ENCODE measurements at places on chromosomes 4 and X. TPM values are rescaled to one million over a fixed set of nuclear protein-coding genes. Genes with fewer than 3 reads are reported as not detected.

GRCh38 chr4:171588051-171588545, 225.1 kb upstream of the GALNTL6 start:
- H3K27ac ChIP-seq, result no peak overlapping the region
- no peak overlapping the region for H3K4me3 ChIP-seq
- no peak for DNase-seq
- peaks cover 6% of the 10 kb centered on the region for H3K4me1 ChIP-seq
- H3K27me3 ChIP-seq, result no peaks in the 10 kb centered on the region
- no peaks in the 10 kb centered on the region for H3K36me3 ChIP-seq

DNA sequence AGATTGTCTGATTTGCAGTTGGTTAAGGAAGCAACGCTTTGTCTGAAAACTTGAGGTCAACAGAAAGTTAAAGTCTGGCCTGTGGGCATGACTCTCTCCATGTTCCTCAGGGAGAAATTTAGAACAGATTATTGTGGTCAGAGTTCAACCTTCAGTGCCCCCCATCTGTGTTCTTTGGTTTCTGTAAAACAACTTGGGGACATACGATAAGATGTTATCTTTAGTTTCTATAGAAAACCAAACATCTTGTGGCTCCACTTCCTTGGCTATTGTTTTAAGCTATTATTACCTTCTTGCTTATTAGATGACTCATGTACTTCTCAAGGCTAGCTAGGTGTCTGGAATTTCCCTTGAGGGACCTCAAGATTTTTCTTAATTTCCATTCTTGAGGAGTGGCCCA, 507.7 kb downstream of the PDHA2 start:
- H3K36me3 ChIP-seq, result no peaks in the 10 kb centered on the region
- no peak overlapping the region for H3K4me3 ChIP-seq
- H3K27me3 ChIP-seq, result no peaks in the 10 kb centered on the region
- no peak for DNase-seq
- no peak overlapping the region for H3K27ac ChIP-seq
- H3K4me1 ChIP-seq, result no peaks in the 10 kb centered on the region

GRCh38 chr4:138845054-138845453, 170.5 kb upstream of the NOCT start:
- DNase-seq, result no peak
- no peak overlapping the region for H3K4me3 ChIP-seq
- H3K36me3 ChIP-seq, result no peaks in the 10 kb centered on the region
- no peaks in the 10 kb centered on the region for H3K4me1 ChIP-seq

- no peak overlapping the region for H3K27ac ChIP-seq
- H3K4me3 ChIP-seq, result no peak overlapping the region
- no peaks in the 10 kb centered on the region for H3K4me1 ChIP-seq
- no peaks in the 10 kb centered on the region for H3K36me3 ChIP-seq
These were observed 23.9 kb downstream of the ARHGAP36 start for GRCh38 chrX:131081772-131082740.

GRCh38 chrX:2398064-2398656, 102.6 kb downstream of the DHRSX start:
- peaks cover 12% of the 10 kb centered on the region for H3K36me3 ChIP-seq
- DNase-seq, result no peak
- no peak overlapping the region for H3K27ac ChIP-seq
- H3K27me3 ChIP-seq, result no peaks in the 10 kb centered on the region

- no peaks in the 10 kb centered on the region for H3K4me1 ChIP-seq
- DNase-seq, result no peak
- H3K36me3 ChIP-seq, result no peaks in the 10 kb centered on the region
These were observed 49.7 kb upstream of the TMEM154 start for GRCh38 chr4:152729466-152729865.

- H3K27ac ChIP-seq, result no peak overlapping the region
- no peaks in the 10 kb centered on the region for H3K4me1 ChIP-seq
- no peak overlapping the region for H3K4me3 ChIP-seq
- no peaks in the 10 kb centered on the region for H3K36me3 ChIP-seq
- H3K27me3 ChIP-seq, result no peaks in the 10 kb centered on the region
These were observed 509.1 kb downstream of the PPP4R3C start for GRCh38 chrX:26954029-26954428.

DNA sequence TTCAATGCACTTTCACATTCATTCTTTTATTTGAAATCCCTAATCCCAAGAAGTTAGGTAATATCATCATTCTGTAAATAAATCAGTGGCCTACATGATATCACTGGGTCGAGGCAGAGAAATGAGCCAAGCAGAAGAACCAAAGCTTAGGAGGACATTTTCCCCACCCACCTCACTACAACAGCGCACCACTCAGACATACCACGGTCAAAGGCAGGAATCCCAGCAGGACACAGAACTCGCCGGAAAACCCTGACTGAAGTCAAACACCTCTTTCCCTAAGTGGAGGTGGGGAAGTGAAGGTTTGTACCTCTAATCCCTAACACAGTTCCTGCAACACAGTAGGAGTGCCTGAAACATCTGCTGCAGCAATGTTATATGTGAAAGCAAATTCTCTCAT, 21.5 kb downstream of the RELL1 start:
- no peaks in the 10 kb centered on the region for H3K27me3 ChIP-seq
- H3K4me3 ChIP-seq, result no peak overlapping the region
- peaks cover 43% of the 10 kb centered on the region for H3K4me1 ChIP-seq

DNA sequence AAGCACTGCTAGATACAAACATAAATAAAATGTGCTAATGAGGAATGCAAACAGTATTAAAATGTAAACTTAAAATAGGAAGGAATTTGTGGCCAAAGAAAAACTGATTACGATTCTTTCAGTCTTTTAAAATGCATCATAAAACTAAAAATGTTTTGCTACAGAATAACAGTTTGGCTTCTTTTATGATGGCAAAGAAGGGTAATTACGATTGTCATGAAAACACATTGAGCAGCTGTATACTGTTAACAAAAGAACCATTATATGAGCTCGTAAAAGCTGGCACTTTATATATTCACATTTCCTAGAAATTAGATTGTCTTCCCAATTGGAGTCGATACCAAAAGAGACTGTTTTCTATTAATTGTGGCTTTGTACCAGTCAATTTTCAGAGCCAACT, 290.4 kb downstream of the NR3C2 start:
- H3K36me3 ChIP-seq, result no peaks in the 10 kb centered on the region
- H3K4me3 ChIP-seq, result no peak overlapping the region
- no peak overlapping the region for H3K27ac ChIP-seq
- DNase-seq, result no peak
- H3K27me3 ChIP-seq, result no peaks in the 10 kb centered on the region

GRCh38 chr4:4673070-4673469, 131.2 kb upstream of the STX18 start:
- H3K4me1 ChIP-seq, result no peaks in the 10 kb centered on the region
- H3K36me3 ChIP-seq, result peaks cover 4% of the 10 kb centered on the region
- DNase-seq, result no peak
- no peak overlapping the region for H3K4me3 ChIP-seq
- H3K27me3 ChIP-seq, result no peaks in the 10 kb centered on the region
- H3K27ac ChIP-seq, result no peak overlapping the region

- H3K4me3 ChIP-seq, result no peak overlapping the region
- no peaks in the 10 kb centered on the region for H3K4me1 ChIP-seq
- no peaks in the 10 kb centered on the region for H3K36me3 ChIP-seq
- DNase-seq, result no peak
- no peak overlapping the region for H3K27ac ChIP-seq
These were observed 9.1 kb upstream of the SLC9B2 start for GRCh38 chr4:103085555-103086196.

DNA sequence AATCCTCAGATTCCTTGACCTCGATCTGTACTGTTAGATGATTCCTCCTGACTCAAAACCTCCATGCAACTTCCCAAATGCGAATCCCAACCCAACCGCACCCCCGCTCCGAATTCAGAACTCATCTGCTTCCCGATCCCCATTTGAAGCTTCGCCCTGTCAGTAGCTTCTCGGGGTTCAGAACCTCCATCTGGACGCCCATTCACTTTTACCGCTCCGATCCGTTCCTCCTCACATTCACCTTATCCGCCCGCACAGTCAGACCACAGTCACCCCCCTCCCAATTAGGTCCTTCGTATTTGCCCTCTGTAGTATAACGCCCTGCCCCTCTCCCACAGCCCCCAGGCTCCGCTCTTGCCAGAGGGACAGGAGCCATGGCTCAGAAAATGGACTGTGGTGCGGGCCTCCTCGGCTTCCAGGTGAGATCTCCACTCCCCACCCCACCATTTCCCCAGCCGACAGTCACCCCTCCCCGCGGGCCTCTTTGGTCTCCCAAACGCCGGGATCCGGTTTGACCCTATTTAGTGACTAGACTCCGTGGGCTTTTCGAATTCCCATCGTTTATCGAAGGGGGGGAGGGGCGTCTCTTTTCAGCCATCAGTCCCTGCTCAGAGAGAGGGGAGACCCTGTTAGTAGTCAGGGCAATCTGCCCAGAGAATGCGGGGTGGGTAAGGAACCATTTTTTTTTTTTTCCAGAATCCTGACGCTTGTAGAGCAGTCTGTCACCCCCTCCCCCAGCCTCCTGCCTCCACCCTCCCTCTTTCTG, 691 bp downstream of the MAGED1 start:
- H3K36me3 ChIP-seq, result no peaks in the 10 kb centered on the region
- peak overlapping the region; percentile 38 for H3K4me3 ChIP-seq
- no peaks in the 10 kb centered on the region for H3K27me3 ChIP-seq
- H3K4me1 ChIP-seq, result peaks cover 17% of the 10 kb centered on the region
- DNase-seq, result no peak

- H3K4me3 ChIP-seq, result no peak overlapping the region
- H3K36me3 ChIP-seq, result no peaks in the 10 kb centered on the region
- H3K4me1 ChIP-seq, result no peaks in the 10 kb centered on the region
- no peaks in the 10 kb centered on the region for H3K27me3 ChIP-seq
- no peak for DNase-seq
These were observed 4.6 kb upstream of the CLDN24 start for GRCh38 chr4:183326853-183327252.

GRCh38 chr4:149218672-149219071, 597.0 kb downstream of the IQCM start:
- no peaks in the 10 kb centered on the region for H3K36me3 ChIP-seq
- H3K27ac ChIP-seq, result no peak overlapping the region
- no peaks in the 10 kb centered on the region for H3K27me3 ChIP-seq
- H3K4me1 ChIP-seq, result no peaks in the 10 kb centered on the region
- no peak overlapping the region for H3K4me3 ChIP-seq

GRCh38 chr4:168854350-168854921, 155.6 kb downstream of the CBR4 start:
- H3K36me3 ChIP-seq, result no peaks in the 10 kb centered on the region
- H3K4me3 ChIP-seq, result no peak overlapping the region
- DNase-seq, result peak; percentile 60
- no peaks in the 10 kb centered on the region for H3K27me3 ChIP-seq

GRCh38 chr4:139142087-139142486, 34.9 kb downstream of the ELF2 start:
- DNase-seq, result no peak
- no peak overlapping the region for H3K27ac ChIP-seq
- peaks cover 9% of the 10 kb centered on the region for H3K4me1 ChIP-seq
- H3K36me3 ChIP-seq, result no peaks in the 10 kb centered on the region
- no peak overlapping the region for H3K4me3 ChIP-seq
- no peaks in the 10 kb centered on the region for H3K27me3 ChIP-seq

DNA sequence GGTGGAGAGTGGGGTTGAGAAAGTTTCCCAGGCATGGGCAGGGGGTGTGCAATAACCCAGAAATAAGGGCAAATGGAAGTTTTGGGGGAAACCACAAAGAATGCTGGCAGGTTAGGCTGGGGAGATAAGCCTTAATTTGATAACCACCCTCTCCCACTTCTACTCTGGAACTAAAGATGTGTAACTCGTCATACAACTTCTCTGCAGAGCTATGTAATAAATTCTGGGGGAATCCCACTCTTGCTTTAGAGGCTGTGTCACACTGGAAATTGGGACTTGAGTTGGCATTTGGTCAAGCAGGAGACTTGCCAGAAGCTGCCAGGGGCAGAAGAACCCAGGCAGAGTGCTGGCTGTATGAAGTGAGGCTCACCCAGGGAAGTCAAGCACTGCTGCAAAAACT, 170.9 kb upstream of the CPEB2 start:
- DNase-seq, result no peak
- peaks cover 10% of the 10 kb centered on the region for H3K4me1 ChIP-seq
- H3K27ac ChIP-seq, result no peak overlapping the region
- H3K36me3 ChIP-seq, result no peaks in the 10 kb centered on the region

DNA sequence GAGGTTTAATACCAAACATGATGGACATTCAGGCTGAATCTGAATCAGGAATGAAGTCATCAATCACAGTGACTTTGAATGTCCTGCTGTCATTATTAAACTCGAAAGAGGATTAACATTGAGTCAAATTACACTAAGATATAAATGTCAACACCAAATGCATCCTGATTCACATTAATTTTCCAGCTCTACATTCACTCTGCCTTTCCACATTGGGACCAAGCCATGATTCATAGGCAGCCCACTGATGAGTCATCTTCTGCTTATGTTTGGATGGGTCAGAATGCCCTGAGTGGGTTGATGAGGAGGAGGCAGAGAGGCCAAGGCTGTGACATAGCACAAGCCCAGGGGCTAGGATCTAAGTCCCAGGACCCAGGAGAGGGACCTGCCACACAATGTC, 247.6 kb upstream of the RPS6KA3 start:
- no peaks in the 10 kb centered on the region for H3K27me3 ChIP-seq
- H3K36me3 ChIP-seq, result no peaks in the 10 kb centered on the region
- H3K27ac ChIP-seq, result no peak overlapping the region
- no peak overlapping the region for H3K4me3 ChIP-seq

- H3K27me3 ChIP-seq, result no peaks in the 10 kb centered on the region
- H3K36me3 ChIP-seq, result no peaks in the 10 kb centered on the region
- H3K4me1 ChIP-seq, result no peaks in the 10 kb centered on the region
- DNase-seq, result no peak
- H3K4me3 ChIP-seq, result no peak overlapping the region
These were observed 1806.6 kb upstream of the AGA start for GRCh38 chr4:179248821-179249220.

DNA sequence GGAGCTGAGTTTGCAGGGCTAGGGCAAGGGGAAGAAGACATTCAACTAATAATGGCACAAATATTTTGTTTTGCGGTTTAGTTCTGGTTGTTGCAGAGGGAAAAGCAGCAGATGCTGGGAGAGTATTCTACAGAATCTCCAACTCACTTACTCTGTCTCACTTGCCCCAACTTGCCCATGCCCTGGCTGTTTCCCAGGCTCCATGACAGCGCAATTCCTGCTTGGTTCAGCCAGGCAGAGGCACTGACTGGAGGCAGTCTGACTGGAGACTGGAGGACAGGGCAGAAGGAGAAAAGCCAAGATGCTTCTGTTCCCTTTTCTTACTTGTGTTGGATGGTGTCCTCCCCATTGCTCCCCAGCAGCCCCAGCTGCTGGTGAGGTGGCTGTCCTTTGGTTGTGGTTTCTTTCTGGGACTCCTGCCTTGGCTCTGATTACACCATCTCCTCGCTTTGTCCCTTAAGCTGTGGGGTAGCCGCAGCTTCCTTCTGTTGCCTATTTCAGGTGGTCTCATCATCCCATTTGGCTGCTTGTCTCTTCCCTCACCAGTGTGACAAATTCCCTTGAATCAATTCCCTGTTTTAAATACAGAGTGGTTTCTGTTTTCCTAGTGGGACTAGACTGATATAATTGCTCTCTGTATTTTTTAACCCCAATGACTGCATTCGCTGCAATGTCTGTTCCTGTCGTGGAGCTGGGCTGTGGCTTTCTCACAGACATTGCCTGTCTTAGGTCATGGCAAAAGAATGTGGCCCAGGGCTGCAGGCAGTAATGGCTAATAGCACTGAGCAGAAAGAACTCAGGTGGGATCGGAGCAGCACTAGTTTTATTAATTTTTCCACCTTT, 24.2 kb upstream of the RASL11B start:
- H3K36me3 ChIP-seq, result no peaks in the 10 kb centered on the region
- H3K4me3 ChIP-seq, result no peak overlapping the region
- H3K4me1 ChIP-seq, result no peaks in the 10 kb centered on the region
- H3K27me3 ChIP-seq, result no peaks in the 10 kb centered on the region

Gene FGFR3
- total RNA-seq, result 11.2 TPM

Gene ADH1A
- 1.8 TPM for total RNA-seq

Gene ELMOD2
- total RNA-seq, result 25.6 TPM

Gene ZNF141
- total RNA-seq, result 33.1 TPM

Gene SCML2
- 1.5 TPM for total RNA-seq
